ENCODE measurements at places on chromosomes 12 and 14.

- DNase-seq = no peak
Observed at GRCh38 chr14:95199298-95199983, 42.1 kb upstream of the DICER1 start.

GRCh38 chr12:106690569-106691305, 83.7 kb upstream of the RIC8B start:
- DNase-seq = no peak

DNA sequence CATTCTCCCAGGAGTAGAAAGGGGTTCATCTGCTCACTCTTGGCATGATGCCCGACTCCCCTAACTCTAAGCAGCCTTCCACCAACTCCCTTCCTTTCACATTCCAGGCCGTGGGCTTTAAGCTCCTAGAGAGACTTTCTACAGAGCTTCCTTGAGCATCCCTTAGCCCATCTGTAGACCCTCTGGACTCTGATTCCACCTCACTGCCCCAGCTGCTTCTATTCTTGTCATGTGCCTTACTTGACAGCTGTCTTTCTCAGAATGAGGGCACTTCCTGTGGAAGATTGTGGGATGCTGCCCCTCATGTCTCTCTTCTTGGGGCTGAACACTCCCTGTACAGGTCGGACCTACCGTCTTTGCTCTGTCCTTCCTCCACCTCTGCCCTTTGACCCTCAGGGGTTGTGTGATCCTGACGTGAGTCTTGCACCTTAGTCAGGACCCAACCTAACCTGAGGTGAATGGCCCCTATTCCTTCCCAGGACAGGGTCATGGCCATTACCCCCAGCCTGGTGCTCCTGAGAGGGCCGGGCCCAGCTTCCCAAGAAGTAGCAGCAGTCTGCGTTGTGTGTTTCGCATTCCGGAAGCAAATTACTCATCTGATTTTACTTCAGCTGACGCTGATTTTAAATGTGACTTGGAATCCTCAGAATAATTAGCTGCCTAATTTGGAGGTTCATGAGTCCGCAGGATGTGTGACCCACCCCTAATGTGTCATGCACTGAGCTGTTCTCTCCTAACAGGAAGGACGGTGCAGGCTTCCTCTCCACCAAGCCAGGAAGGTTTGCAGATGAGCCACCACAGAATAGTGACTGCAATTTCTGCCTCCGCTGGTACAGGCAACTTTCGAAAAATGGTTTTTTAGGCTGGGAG, 2.7 kb upstream of the GALNT6 start:
- DNase-seq = no peak

- DNase-seq = no peak
Observed at GRCh38 chr14:63267171-63267570, 51.6 kb downstream of the GPHB5 start.

DNA sequence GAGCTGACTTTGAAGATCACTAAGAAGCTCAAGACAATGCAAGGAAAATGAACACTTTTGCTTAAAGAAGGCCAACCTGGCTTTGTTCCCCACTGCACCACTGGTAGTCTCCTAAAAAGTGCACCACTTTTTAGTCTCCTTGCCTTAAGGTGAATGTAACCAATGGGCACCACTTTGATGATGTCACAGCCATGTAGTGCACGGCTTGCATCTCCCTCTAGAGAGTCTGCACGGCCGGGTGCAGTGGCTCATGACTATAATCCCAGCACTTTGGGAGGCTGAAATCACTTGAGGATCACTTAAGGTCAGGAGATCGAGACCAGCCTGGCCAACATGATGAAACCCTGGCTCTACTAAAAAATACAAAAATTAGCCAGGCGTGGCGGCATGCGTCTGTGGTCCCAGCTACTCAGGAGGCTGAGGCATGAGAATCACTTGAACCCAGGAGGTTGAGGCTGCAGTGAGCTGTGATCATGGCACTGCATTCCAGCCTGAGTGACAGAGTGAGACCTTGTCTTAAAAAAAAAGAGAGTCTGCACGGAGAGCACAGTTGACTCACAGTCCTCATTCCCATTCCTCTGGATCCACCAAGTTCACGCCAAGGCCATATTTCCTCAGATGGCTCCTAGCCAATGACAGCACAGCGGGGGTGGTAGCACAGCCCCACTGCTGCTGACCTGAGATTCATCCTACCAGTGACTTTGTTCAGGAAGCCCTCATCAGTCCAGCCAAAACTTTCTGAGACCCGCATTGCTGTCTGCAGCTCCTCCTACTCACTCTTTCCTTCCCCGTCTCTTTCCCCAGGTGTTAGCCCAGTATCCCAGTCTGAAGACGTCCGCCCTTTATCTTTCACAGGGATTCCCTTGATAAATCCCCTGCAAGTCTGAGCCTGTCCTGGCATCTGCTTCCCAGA, 16.5 kb upstream of the IFT81 start:
- DNase-seq = no peak

GRCh38 chr12:117467588-117467987, 106.2 kb upstream of the NOS1 start:
- no peak for DNase-seq

DNA sequence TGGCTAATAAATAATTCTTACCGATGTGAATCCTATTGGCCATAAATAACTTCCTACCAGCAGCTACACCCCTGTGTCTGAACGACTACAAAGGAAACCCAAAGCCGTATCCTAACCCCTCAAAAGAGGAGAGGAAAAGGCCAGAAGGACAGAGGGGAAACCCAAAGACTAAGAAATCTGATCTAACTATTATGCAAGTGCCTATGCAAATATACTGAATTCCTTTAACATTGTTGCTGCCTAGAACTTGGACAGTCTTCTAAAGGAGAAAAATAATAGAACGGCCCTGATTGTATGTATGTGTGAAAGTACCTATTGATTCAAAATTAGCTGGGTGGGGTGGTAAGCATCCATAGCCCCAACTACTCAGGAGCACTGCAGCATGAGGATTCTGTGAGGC, 997 bp downstream of the PLEKHG7 start:
- no peak for DNase-seq

- DNase-seq = no peak
Observed at GRCh38 chr12:49646331-49646830, 23.0 kb downstream of the PRPF40B start.

- no peak for DNase-seq
Observed at GRCh38 chr12:47218191-47218654, 138.5 kb upstream of the AMIGO2 start.

DNA sequence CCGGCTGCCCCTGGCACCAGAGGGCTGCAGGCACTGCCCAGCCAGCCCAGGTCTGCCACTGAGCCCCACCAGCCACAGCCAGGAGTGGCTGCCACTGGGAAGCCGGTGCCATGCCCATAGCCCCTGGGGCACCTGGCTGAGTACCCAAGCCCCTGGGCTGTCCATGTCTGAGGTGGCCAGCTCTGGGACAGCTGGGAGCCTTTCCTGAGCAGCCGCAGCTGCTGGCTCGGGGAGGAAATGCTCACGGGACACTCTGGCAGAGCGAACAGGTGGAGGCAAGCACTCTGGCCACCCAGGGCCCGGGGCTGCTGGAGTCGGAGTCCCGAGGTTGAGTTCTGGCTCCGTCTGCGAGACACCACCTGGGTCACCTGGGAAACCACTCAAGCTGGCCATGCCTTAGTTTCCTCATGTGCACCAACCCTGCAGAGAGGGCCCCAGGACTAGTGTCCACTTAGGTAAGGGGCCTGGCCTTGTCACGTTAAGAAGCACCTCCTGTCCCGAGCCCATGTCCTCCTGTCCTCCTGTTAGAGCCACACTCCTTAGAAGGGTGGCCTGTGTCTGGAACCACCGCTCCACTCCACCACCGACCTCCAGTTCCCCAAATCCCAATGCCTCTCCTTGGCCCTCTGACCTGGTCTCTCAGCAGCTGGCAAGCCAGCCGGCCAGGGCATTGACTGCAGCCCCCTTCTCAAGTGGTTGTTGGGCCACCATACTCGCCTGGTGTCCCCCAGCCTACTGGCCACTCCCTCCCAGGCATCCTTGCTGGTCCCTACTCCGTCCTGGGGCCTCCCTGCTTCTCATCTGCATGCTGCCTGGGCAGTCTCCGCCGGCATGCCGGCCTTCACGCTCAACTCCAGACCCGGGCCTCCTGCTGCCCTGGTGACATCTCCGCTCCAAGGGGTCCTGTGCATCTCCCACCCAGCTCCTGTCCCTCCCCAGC, 45.3 kb downstream of the BEGAIN start:
- no peak for DNase-seq

DNA sequence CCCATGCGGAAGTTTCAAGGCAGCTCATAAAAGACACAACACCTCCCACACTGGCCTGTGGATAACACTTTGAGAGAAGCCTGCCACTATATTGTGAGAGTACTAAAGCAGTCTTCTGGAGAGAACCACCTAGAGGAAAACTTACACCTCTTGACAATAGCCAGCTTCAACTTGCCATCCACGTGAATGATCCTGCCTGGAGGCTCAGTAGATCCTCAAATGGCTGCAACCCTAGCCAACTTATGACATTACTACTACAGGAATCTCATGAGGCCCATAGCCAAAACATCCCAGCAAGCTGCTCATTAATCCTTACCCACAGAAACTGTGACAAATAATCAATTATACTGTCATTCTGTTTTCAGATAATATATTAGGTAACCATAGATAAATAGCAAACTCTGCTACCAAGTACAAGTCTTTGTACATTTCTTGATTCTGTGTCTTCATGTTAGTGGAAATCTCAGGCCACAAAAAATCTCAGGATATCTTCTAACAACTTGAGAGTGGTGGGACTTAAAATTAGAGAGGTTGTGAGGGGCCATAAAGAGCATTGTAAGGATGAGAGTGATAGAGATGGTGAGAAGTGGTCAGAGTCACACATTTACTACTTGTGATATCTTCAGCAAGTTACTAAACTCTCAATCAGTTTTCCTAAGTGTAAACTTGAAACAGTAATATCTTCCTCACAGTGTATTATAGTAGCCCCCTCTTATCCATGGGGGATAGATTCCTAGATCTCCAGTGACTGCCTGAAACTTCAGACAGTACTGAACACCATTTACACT, 368.0 kb downstream of the C12orf50 start:
- no peak for DNase-seq

GRCh38 chr12:121530600-121531355, 50.0 kb downstream of the KDM2B start:
- no peak for DNase-seq

DNA sequence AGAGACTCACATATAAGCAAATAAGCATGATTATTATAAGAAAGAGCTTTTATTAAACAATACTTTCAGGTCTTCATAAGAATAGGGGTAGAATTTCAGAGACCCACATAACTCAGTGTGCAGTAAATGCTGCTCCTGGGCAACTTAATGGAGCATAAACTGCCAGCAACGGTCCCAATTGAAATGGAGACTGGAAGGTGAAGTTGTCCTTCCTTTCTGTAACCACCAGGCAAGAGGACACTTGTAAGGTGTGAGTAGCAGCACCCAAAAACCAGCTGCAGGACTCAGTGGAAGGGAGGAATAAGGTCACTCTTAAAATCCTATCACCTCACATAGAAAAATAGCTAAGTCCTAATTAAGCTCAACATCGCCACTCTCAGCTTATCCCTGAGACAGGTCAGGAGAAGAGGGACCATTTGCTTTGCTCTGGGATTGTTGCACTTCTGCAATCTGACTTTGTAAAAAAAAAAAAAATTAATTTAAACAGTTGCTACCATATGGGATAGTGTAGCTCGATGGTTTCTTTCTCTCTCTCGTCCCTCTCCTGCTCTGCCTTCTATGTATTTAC, 22.7 kb upstream of the LTA4H start:
- no peak for DNase-seq

DNA sequence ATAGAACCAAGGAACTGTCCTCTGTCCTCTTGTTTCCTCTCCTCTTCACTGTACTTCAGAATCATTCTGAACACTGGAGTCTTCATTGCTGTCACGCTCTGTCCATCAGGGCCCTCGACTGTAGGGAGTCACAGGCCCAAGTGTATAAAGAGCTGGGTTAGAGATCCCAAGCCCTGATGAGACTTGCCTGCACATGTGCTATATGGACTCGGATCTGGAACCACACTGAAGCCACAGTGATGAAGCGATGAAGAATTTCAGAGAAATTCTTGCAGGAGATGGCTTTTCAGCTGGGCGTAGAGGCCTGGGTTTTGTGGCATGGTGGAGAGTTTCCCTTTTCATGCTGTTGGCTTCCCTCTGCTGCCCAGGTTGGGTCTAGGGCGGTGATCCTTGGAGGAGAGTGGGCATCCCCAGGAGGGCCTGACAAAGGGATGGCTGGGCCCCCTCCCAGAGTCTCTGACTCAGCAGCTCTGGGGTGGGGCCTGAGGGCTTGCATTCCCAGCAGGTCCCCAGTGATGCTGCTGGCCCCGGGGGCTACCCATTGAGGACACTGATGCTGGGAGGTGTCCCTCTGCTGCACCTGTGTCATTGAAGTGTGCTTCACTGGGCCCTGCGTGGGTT, 39.6 kb upstream of the YY1 start:
- DNase-seq = no peak

Measured in NCI-H2029 (cell line).